ENCODE measurements at places on chromosomes 16 and 17.
A peak's percentile ranks its signal among the peaks of the same experiment; 100 is the strongest.

DNA sequence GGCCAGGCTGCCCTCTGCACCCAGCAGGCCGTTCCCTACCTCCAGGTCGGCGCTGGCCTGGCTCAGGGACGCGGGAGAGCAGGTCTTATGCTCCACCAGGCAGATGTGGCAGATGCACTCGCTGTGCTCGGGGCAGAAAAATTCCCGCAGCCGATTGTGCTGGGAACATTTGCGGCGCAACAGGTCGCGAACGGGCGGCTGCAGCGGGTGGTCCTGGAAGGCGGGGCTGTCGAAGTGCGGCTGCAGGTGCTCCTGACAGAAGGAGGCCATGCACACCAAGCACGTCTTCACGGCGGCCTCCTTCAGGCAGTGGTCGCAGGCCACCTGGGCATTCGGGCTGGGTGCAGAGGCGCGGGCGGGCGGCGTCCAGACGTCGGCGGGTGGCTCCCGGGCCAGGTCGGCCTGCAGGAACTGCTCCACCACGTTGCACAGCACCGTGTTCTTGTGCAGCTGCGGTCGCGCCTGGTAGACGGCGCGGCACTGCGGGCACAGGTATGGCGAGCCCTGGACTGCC is 439 bp downstream of the TRIM25 start:
- peak; percentile 11 for DNase-seq

- no peak for DNase-seq
Observed at GRCh38 chr16:2161911-2162310, 6.3 kb downstream of the TRAF7 start.

DNA sequence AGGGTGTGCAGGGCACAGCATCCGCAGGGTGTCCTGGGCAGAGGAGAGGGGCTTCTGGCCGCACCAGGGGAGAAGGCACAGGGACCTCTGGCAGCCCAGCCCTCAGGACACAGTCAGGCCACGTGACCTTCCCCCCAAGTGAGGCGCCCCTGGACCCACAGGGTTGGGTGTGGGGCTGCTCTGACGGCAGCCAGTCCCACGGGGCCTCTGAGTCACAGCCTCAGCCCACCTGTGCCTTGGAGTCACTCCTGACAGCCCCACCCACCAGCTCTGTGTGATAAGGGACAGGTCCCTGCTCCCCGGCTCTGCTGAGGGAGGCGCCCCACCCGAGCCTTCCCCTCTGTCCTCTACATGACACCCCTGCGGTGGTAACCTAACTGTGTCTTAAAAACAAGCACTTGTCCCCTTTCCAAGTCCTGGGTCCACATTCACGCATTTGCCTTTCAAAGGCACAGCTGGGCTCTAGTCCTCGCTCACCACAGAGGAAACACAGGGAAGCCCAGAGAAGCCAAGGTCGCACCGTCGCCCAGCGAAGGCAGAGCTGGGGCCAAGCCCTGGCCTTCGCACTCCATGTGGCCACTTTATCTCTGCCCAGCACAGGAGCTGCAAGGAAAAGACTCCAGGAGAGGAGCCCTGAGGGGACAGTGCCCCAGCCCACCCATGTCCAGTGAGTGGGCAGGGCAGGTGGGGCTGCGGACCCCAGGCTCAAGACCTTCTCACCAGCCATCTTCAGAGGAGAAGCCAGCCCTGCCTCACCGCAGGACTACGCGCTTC is 5.1 kb upstream of the NPTX1 start:
- no peak for DNase-seq

GRCh38 chr17:29091606-29092289 is 48.8 kb downstream of the PIPOX start:
- DNase-seq = no peak

DNA sequence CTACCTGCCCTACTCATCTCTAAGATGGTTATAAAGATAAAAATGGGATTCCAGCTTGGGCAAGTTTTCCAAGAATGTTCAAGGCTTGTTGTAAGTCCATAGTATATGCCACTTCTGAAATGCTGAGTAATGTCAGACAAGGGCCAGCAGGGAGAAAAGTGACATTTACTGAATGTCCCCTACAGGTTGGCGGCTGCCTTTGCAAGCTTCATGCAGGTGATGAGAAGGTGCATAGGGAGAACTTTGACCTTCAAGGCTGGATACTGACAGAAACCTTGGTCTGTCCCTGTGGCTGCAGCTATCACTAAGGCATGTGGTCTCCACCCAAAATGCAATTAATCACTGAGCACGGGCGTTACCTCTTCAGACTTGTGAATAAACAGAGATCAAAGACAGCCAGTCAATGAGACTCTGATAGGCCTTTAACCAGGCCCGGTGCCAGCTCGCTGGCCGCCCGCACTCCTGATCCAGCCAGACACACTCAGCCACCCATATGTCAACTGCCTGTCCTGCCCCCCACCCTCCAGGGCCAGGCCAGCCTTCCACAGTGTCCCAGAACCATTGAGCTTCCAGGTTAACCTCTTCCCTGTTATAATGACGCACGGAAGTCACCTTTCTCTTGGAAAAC is 26.8 kb upstream of the AXIN2 start:
- DNase-seq = no peak

DNA sequence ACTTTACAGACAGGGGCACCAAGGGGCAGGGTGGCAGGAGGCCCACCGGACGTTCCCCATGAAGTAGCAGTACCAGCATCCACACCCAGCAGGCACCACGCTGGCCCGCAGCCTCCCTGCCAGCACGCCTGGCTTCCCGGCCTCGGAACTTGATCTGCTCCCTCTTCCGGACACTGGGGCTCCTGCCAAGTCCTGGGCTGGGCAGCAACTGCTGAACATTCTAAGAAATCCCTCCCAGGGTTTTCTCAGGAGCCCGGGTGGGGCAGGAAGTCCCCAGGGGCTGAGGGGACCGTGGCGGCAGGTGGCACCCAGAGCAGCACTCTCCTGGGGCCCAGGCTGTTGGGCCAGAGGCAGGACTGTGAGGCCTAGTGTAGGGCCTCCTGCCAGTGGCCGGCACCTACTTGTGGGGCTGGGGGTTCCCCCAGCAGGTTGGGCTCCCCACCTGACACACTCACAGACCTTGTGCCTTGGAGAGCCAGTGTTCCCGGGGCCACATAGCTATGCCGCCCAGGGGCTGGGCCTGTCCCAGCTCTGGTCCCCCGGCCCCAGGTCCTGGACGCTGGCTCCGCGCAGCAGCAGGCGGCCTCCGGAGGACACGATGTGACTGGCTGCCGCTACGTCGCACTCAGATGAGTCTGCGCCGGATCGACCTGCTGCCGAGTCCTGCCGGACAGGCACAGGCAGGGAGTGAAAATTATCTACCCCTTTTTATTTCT is 86.2 kb upstream of the CBX4 start:
- peak; percentile 41 for DNase-seq

DNA sequence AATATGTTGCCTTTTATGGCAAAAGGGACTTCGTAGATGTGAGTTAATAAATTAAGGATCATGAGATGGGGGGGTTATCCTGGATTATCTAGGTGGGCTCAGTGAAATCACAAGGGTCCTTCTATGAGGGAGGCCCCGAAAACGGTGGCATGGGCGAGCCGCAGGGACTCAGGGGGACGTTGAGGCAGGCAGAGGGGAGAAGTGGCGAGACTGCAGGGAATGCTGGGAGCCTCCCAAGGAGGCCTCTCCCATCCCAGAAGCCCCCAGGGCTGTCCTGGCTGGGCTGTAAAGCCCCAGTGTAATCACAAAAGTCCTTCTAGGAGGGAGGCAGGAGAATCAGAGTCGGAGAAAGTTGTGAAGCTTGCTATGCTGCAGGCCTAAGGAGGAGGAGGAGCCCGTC is 35.0 kb downstream of the ITGAE start:
- DNase-seq = no peak

- DNase-seq = no peak
Observed at GRCh38 chr16:49848530-49848929, 7.4 kb downstream of the ZNF423 start.

- no peak for DNase-seq
Observed at GRCh38 chr17:40422990-40423633, 5.4 kb upstream of the TOP2A start.

DNA sequence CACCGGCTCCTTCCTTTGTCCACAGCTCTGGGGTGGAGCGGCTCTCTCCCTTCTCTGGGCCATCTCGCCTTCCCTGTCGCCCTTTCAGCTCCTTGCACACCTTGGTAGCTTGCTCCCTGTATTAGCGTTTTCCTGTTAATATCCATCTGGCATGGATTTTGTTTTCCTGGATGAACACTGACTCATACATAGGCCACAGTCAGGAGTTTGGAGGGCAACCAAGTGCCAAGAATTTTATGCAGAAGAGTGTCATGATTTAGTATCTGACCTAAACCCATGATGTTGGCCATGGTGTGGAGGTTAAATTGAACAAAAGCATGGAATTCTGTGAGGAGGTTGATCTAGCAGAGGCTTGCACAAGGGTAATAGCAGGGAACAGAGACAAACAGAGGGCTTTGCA is 180.9 kb downstream of the AIPL1 start:
- no peak for DNase-seq

All from NCI-H226 (cell line).